MG63 (cell line): ENCODE measurements at places on chromosomes 5 and 9. TPM values are rescaled to one million over a fixed set of nuclear protein-coding genes. Genes with fewer than 3 reads are reported as not detected.

DNA sequence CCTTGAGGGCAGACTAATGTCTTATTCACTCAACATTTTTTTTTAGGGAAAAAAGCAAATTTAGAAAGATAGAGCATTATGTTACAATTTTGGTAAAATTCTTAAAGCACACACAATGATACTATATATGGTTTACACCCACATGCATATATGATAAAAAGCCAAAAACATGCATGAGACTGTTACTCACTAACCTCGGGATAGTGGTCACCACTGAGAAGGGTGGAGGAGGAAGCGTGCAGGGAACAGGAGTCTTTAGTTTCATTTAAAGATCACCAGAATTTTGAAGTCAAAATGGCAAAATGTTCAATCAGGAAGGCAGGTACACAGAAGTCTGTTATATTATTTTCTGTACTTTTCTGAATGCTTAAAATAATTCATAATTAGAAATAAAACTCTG, 9.2 kb downstream of the ARL15 start:
- no peak for DNase-seq

GRCh38 chr9:109775516-109775915, 4.5 kb upstream of the PALM2AKAP2 start:
- DNase-seq: no peak

The PGM5 gene
- total RNA-seq: 5.1 and 9.3 TPM in 2 replicates

GRCh38 chr9:14301583-14302021, 12.3 kb downstream of the NFIB start:
- DNase-seq: no peak

GRCh38 chr9:3887221-3887653, 361.4 kb upstream of the RFX3 start:
- no peak for DNase-seq

DNA sequence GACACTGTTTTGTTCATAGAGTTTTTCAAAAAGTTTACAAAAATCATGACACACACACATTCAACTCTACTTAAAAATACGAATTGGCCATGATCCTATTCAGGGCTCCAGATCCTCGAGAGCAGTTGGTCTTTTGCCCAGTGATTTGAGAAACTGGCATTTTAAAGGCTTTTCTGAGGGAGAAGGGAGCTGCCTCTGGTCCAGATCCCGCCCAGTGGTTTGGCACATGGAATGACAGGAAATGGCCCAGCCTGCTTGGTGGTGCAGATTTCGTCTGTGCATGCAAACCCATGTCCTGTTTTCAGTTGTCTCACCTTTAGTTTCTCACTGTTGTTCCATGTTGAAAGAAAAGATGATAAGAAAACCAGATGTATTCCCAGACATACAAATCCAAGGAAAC, 3.6 kb downstream of the CAMK4 start:
- DNase-seq: peak; percentile 93

The SLIT3 gene
- total RNA-seq: 6.3 and 8.0 TPM in 2 replicates

- DNase-seq: no peak
Measured at GRCh38 chr9:82456642-82457041, 468.1 kb downstream of the SPATA31D1 start.

The SAP30L gene
- 33.4 and 39.2 TPM in 2 replicates for total RNA-seq

The AK3 gene
- 13.9 and 16.6 TPM in 2 replicates for total RNA-seq

The MEGF10 gene
- total RNA-seq: not detected in 2 replicates

GRCh38 chr5:14998491-14998890, 126.9 kb upstream of the ANKH start:
- no peak for DNase-seq

The TLR4 gene
- 3.5 and 3.9 TPM in 2 replicates for total RNA-seq

DNA sequence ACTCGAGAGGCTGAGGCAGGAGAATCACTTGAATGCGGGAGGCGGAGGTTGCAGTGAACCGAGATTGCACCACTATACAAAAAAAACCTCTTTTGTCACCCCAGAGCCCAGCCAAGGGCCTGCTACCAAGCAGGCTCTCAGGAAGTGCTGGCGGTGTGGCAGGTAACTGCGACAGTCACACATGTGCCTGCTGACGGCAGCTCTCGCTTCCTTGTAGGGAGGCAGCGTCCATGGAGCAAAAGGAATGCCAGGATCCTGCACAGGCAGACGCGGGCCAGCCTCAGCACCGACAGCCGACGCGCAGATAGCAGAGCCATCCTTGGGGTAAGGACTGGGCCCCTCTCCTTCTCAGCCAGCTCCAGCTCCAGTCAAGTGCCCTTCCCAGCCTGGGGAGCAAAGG, 3.9 kb downstream of the LRRC8A start:
- no peak for DNase-seq

DNA sequence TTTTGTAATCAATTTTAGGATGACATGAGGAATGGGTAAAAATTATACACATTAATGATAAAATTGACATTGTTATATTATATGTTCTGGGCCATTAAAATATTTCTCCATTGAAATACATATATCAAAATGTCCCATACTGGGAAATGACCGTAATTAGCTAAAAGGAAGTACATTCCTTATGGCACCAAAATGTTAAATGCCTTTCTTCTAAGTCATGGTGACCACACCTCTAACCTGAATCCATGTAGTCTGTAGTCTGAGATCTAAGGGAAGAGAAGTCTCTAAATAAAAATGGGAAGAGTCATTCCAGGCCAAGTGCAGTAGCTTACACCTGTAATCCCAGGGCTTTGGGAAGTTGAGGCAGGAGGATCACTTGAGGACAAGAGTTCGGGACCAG, 10.0 kb upstream of the GDA start:
- no peak for DNase-seq

The PHYHD1 gene
- not detected in 2 replicates for total RNA-seq

- DNase-seq: peak; percentile 15
Measured at GRCh38 chr9:686321-686813, 155.1 kb upstream of the DMRT1 start.

DNA sequence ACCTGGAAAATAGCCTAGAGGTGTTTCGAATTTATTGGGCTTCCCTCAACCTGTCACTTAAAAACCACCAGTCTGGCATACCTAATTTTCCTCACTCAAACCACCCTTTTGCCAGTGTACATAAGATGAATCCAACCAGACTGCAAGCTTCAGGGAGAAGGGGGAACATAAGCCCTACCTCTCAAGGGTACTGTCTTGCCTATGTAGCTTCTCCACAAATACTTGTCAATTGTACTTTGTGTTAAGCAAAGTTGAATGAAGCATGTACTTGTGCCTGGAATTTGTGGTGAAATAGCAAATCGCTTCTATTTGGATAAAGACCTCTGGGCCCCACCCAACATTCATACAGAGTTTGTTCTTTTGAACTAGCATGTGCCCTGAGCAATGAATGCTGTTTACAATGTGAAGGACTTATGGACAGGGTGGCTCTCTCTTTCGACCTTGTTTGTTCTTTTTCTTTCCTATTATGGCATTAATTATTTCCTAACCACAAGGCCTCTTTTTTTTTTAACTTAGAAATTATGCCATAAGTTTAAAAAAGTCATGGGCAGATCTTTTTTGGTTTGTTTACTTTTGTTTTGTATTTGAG, 580.2 kb downstream of the EBF1 start:
- no peak for DNase-seq

The IFNA2 gene
- total RNA-seq: not detected in 2 replicates

DNA sequence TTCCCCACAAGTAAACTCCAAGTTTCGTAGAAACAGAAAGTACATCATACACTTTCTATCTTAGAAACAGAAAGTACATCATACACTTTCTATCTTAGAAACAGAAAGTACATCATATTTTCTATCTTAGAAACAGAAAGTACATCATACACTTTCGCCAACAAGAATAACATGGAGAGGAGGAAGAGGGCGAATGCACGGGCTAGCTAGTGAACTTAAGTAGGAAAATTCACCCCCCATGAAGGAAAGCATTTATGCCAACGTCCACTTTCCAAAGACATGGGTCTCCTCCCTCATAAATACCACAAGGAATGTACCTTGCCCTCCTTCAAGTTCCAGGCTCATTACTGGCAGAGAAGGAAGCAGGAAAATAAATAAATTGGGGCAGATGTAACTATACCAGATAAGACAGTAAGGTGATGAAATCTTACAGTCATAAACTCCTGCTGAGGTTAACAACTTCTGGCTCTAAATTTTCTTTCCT, 64.7 kb downstream of the FRMD3 start:
- DNase-seq: no peak

DNA sequence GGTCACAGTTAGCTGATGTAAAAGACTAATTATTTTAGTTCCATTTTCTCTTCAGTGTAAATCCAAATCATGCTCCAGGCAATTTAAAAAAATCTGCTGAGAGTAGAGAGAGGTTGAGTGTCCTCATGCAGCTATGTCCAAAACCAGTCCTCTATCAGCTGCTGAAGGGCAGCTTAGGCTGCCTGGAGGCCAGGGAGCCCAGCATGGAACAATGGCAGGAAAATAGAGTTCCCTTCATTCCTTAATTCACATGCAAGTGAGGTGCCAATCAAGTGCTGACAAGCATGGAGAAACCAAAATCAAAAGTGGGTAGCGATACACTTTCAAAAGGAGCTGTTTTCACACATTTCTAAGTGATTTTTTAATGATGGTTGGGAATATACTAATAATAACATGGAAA, 78.3 kb upstream of the POU5F2 start:
- no peak for DNase-seq

- no peak for DNase-seq
Measured at GRCh38 chr9:26142201-26142600, 464.0 kb upstream of the TUSC1 start.

- DNase-seq: peak; percentile 73
Measured at GRCh38 chr5:43432486-43433375, 20.5 kb upstream of the CCL28 start.

- peak; percentile 18 for DNase-seq
Measured at GRCh38 chr9:117744856-117745389, 40.7 kb downstream of the TLR4 start.

DNA sequence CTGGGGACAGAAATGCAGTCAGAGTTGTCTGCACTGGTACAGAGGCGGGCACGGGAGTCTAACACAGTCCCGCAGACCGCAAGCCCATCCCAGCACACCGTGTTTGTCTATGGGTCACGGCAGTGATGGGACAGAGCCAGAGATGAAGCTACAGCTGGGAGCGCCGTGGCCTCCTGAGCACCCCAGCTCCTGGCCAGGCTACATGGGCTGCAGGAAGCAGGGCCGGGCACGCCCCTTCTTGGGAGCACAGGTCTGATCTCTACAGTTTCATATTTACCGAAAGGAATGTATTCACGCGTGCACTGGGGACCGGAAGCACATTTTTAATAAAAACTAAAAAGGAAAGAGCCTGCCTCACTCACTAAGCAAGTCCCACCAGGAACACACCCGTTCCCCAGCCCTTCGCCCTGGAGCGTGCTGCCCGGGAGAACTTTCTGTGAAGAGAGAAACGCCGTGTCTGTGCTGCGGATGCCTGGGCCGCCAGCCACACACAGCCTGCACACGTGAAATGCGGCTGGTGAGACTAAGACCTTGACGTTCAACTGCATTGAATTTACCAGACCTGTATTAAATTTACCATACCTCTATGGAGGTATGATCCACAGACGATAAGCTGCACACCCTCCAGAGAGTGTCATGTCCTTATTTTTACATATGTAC, 81.1 kb downstream of the VAV2 start:
- no peak for DNase-seq
